ENCODE measurements at places on chromosomes 13 and 19. TPM values are rescaled to one million over a fixed set of nuclear protein-coding genes. Genes with fewer than 3 reads are reported as not detected.

The ZNF611 gene
- total RNA-seq, result 16.9 TPM

The IRGC gene
- total RNA-seq, result not detected

The APLP1 gene
- 11.7 TPM for total RNA-seq

The COLGALT1 gene
- 93.1 TPM for total RNA-seq

The MEIS3 gene
- 61.9 TPM for total RNA-seq

The SMIM24 gene
- total RNA-seq, result not detected

The CEACAM21 gene
- total RNA-seq, result not detected

The ATP4A gene
- not detected for total RNA-seq

The CDX2 gene
- not detected for total RNA-seq

The PROZ gene
- total RNA-seq, result not detected

The ZNF541 gene
- not detected for total RNA-seq

Measured in smooth muscle cell of trachea (primary cell).